ENCODE measurements at places on chromosomes 16 and 17.

GRCh38 chr16:66457888-66458287 is 30.8 kb downstream of the BEAN1 start:
- DNase-seq = no peak

GRCh38 chr17:34178092-34178491 is 77.0 kb upstream of the CCL2 start:
- no peak for DNase-seq

DNA sequence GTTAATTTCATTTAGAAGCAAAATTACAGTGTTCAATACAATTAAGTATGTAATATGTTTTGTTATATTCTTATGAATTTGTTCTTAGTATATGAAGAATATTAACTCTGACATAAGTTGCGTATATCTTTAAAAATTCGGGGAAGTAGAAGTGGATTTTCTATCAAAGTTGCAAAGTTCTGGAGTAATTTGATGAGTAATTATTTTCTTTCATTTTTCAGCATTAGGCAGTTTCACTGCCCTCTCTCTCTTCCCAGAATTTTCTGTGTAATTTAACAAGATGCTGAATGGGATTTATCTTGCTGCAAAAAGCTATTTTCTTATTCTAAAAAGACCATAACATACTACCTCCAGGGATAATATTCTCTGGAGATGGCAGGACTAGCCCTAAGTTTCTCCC is 8.9 kb upstream of the CCL18 start:
- no peak for DNase-seq

DNA sequence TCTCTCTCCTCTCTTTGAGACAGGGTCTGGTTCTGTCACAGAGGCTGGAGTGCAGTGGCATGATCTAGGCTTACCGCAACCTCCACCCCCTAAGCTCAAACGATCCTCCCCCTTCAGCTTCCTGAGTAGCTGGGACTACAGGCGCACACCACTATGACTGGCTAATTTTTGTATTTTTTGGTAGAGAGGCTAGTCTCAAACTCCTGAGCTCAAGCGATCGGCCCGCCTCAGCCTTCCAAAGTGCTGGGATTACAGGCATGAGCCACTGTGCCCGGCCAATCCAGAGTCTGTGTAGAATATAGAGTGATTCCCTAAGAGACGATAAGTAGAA is 65.8 kb upstream of the RPH3AL start:
- no peak for DNase-seq

DNA sequence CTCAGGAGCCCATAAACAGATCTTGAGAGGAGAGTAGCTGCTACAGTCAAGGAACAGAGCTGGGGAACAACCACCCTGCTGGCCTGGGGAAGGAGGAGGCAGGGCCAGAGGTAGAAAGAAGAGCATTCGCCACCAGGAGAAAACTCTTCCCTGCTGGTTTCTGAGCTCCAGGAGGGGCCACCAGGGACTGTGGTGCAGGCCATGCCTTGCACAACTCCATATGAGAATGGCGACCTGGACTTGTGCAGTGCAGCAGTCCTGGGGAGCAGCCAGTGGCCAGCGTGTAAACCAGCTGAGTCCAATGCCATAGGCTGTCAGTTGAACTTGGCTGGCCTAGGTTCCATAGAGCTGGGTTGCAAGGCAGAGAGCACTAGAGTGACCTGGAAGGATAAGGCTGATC is 11.6 kb downstream of the SLC13A2 start:
- no peak for DNase-seq

- DNase-seq = no peak
Observed at GRCh38 chr17:78601577-78602190, 24.5 kb upstream of the DNAH17 start.

- DNase-seq = no peak
Observed at GRCh38 chr16:49452578-49452977, 79.0 kb downstream of the C16orf78 start.

DNA sequence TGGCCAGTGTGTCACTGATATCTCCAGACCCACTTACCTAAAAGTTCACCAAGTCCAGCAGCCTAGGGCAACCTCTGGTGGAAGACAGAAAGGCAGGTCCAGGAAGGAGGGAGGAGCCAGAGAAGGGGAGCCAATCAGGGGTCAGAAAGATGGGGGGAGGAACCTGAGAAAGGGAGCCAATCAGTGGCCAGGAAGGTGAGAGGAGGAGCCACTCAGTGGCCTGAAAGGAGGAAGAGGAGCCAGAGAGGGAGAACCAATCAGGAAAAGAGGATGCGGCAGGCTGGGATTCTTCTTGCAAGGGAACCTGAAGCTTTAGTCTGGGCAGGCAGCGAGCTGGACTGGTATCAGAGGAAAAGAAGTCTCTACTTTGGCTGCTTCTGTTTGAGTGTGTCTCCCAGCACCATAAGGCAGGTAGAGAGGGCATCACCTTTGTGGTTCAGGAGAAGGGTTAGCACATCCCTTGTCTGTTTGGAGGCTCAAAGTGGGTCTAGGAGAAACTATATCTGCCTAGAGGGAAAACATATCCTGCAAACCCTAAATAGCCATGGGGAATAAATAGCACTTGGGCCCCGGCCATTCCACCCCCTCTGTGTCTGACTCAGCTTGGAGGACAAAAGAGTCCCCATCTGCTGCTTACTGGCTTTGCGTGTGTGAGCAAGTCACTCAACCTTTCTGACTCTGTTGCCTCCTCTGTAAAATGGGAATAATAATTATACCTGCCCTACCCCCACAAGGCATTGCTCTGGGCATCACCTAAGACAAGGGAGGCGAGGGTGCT is 43.4 kb upstream of the CRHR1 start:
- no peak for DNase-seq

DNA sequence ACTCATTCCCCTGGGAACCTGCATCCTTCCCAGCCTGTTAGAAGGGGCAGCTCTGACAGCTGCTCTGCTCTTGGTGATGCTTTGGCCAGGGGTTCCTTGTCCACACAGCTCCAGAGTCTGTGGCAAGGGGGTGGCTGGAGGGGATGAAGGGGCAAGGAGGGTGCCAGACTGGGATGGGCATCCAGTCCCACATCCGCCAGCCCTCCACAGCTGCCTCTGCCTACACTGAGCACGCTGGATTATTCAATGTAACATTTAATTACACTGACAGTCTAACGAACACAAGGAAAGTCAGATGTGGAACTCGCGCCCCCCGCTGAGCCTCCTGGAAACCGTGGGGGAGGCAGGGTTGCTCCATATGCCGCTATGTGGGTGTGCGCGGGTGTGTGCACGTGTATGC is 101.1 kb downstream of the C16orf78 start:
- DNase-seq = no peak

DNA sequence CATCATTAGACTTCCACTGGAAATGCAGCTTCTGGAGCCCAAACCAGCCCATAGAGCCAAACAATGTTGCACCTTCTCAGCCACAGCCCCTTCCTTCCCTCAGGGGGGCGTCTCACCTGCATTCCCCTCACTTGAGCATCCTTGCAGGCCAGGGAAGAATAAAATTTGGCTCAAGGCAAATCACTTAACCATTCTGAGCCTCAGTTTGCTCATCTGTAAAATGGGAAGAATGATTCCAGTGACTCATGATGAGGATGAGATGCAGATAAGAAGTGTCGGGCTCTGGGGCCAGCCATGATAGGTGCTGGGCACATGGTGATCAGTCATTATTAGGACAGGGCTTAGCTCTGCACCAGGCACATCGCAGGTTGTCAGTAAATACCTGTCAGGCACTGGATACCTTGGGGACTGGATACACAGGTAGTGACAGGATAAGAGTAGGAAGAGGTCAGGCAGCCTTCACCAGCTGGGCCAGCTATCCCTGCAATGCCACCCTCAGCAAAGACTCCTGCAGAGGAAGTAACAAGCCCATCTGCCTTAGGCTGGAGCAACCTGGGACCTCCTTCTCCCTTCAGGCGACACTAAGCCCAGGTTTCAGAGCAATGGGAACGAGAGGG is 208.0 kb upstream of the TNRC6C start:
- no peak for DNase-seq

DNA sequence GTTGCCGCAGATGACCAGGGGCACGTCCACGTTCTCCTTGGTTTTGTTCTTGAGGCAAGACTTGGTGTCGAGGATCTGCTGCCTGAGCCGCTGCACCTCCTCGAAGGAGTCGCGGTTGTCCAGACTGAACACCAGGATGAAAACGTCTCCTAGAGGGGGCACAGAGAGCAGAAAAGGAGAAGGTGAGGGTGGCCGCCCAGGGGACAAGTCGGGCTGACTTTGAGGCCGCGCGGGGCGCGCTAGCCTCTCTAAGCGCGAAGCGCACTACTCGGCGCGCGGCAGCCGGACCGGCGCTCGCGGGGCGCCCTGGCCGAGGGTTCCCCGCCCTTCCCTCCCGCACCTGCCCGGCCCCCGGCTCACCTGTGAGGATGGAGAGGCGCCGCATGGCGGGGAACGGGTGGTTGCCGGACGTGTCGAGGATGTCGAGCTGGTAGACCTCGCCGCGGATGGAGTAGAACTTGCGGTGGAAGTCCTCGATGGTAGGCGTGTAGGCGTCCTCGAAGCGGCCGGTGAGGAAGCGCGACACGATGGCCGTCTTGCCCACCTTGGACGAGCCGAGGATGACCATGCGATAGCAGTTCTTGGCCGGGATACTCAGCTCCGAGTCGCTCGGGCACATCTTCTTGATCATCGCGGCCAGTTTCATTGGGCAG is 533 bp downstream of the RASD1 start:
- DNase-seq = peak; percentile 38

GRCh38 chr16:25217112-25217511 is 365 bp downstream of the AQP8 start:
- no peak for DNase-seq

GRCh38 chr16:84820305-84820684 is 510 bp downstream of the CRISPLD2 start:
- no peak for DNase-seq
